ENCODE measurements at places on chromosomes 4 and X.

DNA sequence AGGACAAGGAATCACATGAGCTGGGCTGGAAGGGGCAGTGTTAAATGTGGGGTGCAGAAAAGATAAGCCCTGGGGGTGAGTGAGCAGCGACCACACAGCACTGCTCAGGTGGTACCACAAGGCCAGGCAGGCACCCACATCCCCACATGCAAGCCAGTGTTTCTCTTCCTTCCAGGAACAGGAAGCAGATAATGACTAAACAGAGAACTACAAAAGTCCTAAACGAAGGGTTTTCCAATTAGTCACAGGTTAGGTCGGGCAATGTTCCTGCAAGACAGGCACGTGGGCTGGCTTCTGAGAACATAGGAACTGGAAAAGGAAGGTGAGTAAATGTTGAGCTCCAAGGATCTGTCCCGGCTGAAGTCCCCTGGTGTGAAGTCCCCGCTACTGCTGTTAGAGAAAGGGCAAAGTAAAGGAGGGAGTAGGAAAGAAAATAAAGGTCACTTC is 19.5 kb downstream of the RELL1 start:
- DNase-seq: no peak

- DNase-seq: no peak
Measured at GRCh38 chr4:115489279-115489678, 375.9 kb upstream of the NDST4 start.

GRCh38 chr4:185542626-185543315 is 7.5 kb upstream of the PDLIM3 start:
- DNase-seq: no peak

DNA sequence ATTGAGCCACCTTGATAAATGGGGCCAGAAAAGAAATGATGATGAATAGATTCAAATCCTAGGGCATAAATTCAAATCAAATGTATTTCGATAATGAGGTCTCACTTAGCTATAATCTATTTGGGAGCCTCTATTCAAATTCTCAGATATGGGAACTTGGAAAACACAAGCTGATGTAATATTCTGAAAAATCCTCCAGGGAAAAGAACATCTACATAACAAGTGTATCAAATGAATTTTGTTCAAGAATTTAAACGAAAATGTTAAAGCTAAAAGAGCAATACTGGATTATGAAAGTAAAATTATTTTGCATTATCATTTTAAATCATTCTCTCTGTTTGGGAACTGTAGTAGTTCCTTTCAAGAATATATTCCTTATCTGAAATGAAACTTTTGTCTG is 38.9 kb upstream of the RAP1GDS1 start:
- DNase-seq: no peak
